NB4 (cell line): ENCODE measurements at places on chromosomes 6 and 20.

- DNase-seq, result no peak
Measured at GRCh38 chr20:18929800-18930199, 116.2 kb downstream of the SCP2D1 start.

DNA sequence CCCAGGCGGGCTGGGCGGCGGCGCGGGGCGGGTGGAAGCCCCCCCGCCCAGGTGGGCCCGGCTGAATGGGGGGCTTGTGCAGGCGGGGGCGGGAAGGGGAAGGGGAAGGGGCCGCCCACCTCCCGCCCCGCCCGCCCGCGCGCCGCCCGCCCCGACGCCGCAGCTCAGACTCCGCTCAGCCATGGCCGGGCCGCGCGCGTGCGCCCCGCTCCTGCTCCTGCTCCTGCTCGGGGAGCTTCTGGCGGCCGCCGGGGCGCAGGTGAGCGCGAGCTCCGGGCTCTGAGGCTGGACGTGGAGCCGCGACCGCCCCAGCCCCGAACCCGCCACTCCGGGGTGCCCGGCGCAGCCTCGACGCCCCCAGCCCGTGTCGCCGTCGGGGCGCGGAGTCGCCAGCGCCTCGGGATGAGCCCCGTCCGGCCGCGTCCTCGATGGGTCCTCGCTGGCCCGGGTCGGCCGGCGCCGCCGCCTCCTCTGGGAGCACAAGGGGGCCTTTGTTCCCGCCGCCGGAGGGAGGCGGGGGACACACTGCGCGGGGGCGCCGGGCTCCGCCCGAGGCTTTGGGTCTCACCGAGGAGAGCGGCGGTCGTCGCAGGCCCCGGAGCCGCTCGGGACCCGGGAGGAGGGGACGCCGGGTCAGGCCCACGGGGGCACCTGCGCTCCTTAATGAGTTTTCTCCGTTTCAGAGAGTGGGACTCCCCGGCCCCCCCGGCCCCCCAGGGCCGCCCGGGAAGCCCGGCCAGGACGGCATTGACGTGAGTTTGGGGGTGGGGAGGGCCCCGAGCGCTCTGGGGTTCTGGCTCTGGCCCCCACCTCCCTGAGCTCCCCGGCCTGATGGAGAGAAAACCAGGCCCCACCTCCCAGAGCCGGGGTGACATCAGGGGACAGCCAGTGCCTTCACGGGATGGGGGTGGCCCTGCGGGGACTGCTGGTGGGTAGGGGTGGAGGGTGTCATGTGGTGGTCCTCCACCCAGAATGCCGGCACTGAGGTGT is at the start of gene COL9A3:
Gene COL9A3, plus strand, starts transcription at position 167 of the 990 bp plus-strand sequence. Its CDS starts 15 bp downstream, at position 182.
- no peak for DNase-seq

- DNase-seq, result no peak
Measured at GRCh38 chr20:36249450-36249849, 13.2 kb downstream of the AAR2 start.

- DNase-seq, result peak; percentile 70
Measured at GRCh38 chr6:57021086-57021720, 25.3 kb upstream of the KIAA1586 start.

DNA sequence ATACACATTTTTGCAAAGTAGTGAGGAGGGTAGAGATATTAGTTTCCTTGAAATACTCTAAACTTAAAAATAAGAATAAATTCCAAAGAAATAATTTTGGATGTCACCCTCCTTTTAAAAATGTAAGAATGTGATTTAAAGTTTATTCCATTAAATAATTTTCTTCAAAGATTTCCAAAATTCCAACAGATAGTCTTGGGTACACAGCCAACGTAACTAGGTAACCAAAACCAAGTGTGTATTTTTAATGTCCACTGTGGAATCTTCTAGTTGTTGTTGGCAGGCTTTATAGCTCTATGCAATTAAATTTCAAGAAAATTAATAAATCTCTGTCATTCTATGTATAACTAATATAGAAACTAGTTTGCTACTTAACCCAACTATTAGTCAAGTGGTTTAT is 101.3 kb downstream of the COL21A1 start:
- DNase-seq, result no peak

DNA sequence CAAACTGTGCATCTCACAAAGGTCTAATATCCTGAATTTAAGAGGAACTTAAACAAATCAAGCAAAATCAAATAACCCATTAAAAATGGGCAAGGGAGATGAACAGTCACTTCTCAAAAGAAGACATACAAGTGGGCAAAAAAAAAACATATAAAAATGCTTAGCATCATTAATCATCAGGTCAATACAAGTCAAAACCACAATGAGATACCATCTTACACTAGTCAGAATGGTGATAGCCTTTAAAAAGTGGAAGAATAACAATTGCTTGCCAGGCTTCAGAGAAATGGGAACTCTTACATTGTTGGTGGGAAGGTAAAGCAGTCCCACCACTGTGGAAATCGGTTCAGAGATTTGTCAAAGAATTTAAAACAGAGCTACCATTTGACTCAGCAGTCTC is 646.7 kb upstream of the PTCHD4 start:
- DNase-seq, result no peak

DNA sequence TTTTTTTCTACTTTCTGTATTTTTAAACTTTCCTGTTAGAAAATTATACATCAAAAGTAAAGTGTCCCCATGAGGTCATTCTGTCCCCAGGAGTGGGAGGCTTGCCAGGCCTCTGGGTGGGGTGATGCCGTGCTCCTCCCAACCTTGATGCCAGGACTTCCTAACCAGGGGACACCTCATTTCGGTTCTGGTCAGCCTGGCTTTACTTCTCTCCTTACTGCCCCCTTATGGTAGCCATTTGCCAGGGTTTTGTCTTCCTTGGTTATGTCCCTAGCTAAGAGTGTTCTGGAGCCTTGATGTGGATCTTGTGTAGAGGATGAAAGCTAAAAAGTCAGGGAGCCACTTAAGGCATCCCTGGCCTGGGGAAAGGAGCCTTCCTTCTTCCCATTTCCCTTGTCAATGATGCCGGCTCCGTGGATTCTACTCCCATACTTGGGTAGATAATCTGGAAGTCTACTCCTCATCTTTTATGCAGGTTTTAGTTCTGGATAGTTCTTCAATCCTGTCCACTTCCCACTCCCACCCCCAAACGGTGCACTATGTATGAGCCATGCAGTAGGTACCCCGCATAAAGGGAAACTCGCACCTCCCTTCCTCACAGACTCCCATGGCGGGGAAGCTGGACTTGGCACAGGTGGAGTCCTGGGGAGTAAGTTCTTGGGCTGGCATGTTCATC is 164.1 kb upstream of the SALL4 start:
- peak; percentile 56 for DNase-seq

GRCh38 chr6:88761237-88762031 is 202.0 kb downstream of the RNGTT start:
- DNase-seq, result no peak

- no peak for DNase-seq
Measured at GRCh38 chr6:113627480-113627879, 229.7 kb upstream of the MARCKS start.

GRCh38 chr20:9490631-9491030 is 23.8 kb upstream of the LAMP5 start:
- DNase-seq, result no peak

DNA sequence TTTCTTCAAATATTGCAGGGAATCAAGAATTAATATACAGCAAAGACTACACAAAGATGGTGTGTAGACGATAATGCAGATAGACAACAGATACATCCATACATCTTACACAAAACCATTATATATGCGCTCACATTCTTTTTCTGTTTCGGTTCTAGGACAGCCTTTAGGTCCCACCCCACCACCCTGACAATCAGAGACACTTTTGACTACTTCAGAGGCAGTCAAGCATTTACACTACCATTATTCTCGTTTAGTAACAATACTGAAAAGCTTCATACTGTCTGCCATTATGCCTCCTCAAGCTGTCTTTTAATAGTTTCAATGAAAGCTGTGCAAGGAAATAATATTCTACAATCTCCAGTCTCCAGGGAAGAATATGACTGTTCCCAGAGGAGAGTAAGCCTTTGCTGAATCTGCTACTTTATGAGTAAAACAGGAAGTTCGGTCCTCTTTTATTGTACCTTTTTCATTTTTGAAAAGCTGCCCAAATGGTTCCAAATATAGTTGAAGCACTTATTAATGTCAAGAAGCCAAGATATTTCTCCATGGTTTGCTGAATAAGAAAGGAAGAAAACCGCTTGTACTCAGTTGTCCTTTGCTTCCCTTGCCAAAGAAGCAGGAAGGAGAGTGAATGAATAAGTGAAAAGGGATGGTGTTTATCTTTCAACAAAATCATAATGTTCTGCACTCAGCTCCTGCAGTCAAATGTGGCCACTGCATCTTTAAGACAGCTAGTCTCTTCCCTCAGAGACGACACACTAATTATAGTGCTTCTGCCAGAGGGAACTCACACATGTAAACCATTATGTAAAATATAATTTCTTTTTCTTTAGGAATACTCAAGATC is 468.3 kb downstream of the CDC5L start:
- peak; percentile 10 for DNase-seq

GRCh38 chr6:146305092-146305491 is 238.5 kb upstream of the RAB32 start:
- DNase-seq, result peak; percentile 47

- DNase-seq, result no peak
Measured at GRCh38 chr6:170094686-170095272, 196.1 kb downstream of the DLL1 start.

- DNase-seq, result no peak
Measured at GRCh38 chr6:44921798-44922197, 406.3 kb upstream of the RUNX2 start.

GRCh38 chr20:36466089-36466488 is 75.2 kb upstream of the MYL9 start:
- no peak for DNase-seq

- DNase-seq, result no peak
Measured at GRCh38 chr6:53544217-53544469, 758 bp downstream of the GCLC start.

GRCh38 chr6:130766239-130767144 is 60.7 kb upstream of the SMLR1 start:
- no peak for DNase-seq

GRCh38 chr6:80522576-80522975 is 416.1 kb downstream of the BCKDHB start:
- DNase-seq, result no peak

DNA sequence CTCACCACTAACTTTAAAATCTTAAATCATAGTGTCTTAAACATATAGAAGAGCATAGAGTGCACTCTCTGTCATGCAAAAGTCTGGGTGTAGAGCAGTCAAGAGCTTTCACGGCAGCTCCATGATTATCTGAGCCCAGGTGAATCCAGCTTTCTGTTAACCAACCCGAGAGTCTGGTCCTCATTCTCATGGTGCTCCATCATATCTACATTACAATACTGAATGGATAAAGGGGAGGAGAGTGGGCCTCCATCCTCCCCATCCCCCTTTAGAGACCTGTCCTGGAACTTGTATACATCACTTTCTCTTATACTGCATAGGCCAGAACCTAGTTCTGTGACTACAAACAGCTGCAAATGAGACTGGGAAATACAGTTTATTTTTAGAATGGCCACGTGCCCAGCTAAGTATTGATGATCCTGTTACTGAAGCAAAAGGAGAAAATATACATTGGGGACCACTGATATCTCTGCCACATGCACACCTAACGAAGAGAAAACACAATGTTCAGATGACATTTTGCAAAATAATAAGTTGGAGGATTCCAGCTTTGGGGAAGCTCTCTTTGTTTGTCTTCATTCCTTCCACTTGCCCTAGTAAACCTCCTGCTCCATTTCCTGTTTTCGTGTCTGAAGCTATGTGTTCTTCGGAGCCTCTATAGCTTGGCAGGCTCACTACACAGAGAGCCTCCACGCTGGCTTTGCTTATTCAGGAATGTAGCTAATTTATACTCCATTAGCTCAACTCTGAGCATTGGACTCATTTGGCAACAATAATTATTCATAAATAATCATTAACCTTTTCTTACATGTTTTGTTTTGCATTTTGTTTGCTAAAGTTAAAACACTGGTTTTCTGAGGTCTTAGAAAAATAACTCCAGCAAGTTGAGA is 110.1 kb downstream of the IYD start:
- DNase-seq, result no peak

DNA sequence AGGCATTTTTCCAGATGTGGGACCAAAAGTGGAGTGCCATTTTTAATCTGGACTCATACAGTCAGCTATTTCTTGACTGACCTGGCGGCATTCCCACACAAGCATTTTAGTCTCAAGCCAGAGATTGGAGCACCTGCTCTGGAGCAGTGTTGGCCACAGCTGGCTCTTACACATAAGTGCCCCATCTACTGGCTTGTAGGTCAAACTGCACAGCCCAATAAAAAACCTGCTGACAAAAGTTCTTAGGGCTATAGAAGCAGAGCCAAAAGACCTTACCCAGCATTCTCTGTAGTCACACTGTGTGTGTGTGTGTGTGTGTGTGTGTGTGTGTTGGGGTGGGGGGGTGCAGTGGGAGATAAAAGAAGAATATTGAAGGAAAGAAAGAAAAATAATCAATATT is 38.6 kb upstream of the SENP6 start:
- DNase-seq, result peak; percentile 52

DNA sequence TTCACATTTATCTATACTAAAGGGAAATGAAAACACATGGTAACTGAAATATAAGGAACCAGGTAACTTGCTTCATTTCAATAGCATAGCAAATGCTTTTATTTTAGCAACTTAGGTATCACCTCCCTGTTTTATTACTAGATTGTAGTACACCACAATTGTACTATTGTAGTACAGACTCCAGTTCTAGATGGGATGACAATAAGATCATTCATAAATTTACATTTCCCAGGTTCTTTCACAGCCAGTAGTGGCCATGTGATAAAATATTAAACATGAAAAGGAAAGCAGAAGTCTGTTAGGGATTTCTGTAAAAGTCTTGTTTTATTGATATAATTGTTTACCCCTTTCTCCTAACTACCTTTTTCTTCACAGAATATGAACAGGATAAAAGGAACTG is 97.2 kb downstream of the LMBRD1 start:
- DNase-seq, result no peak

GRCh38 chr6:112571488-112572270 is 224.5 kb downstream of the RFPL4B start:
- no peak for DNase-seq

- no peak for DNase-seq
Measured at GRCh38 chr6:140059947-140060346, 685.5 kb upstream of the CITED2 start.

GRCh38 chr6:12249541-12250382 is 40.4 kb upstream of the EDN1 start:
- no peak for DNase-seq

DNA sequence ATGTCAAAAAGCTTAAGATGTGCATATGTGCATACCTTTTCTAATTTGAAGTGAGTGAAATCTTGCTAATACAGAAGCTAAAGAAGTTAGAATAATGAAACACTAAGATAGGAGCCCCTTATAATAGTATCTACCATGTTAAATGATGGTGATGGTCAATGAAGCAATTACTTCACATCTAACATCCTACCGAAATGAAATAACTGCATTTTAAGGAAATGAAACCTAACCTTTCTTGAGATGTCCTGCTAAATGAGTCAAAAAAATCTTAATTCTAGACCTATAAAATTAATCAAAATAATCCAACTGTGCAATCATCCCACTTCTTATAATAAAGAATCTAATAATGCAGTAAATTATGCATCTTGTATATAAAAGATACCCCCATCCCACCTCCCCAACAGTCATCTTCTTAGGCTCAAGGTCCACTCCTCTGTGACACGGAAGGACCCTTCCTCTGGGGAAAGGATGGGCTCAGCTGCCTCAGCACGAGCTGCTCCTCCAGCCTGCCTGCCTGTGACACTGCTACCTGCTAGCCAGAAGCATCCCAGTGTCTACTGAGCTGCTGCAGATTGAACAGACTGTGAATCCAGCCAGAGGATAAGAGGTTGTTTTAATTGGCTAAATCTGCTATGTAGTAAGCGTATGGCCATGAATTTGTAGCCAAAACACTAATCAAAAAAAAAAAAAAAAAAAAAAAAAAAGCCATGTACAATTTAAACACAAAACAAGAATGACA is 129.6 kb upstream of the BEND3 start:
- no peak for DNase-seq

GRCh38 chr20:19624221-19624965 is 133.7 kb upstream of the RIN2 start:
- peak; percentile 5 for DNase-seq
